ENCODE measurements at places on chromosomes 16 and 17. TPM values are rescaled to one million over a fixed set of nuclear protein-coding genes. Genes with fewer than 3 reads are reported as not detected.

GRCh38 chr16:50309156-50309526, 42.8 kb downstream of the ADCY7 start:
- peak; percentile 40 for DNase-seq

The OTOA gene
- total RNA-seq = 0.70 TPM

The MFSD6L gene
- total RNA-seq = 4.1 TPM

The BCO1 gene
- total RNA-seq = 0.81 TPM

The TSPAN10 gene
- total RNA-seq = 2.5 TPM

The SULT1A2 gene
- total RNA-seq = 2.9 TPM

The DNAJA2 gene
- 51.5 TPM for total RNA-seq

- no peak for DNase-seq
These were observed 221.8 kb upstream of the CDH5 start for GRCh38 chr16:66144641-66145040.

DNA sequence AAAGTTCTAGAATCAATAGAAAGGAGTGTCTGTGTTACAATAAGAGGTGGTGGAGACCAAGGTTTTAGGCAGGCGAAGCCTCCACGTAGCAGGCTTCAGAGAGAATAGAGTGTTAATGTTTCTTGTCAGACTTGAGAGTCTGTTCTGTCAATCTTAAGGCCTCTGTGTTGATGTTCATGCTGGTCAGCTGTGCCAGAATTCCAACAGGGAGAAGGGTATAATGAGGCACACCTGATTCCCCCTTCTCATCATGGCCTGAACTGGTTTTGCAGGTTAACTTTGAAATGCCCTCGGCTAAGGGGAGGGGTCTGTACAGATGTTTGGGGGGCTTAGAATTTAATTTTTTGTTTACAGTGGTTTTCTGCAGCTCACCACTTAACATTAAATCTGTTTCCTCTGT, 46.0 kb downstream of the RNF112 start:
- DNase-seq = no peak

DNA sequence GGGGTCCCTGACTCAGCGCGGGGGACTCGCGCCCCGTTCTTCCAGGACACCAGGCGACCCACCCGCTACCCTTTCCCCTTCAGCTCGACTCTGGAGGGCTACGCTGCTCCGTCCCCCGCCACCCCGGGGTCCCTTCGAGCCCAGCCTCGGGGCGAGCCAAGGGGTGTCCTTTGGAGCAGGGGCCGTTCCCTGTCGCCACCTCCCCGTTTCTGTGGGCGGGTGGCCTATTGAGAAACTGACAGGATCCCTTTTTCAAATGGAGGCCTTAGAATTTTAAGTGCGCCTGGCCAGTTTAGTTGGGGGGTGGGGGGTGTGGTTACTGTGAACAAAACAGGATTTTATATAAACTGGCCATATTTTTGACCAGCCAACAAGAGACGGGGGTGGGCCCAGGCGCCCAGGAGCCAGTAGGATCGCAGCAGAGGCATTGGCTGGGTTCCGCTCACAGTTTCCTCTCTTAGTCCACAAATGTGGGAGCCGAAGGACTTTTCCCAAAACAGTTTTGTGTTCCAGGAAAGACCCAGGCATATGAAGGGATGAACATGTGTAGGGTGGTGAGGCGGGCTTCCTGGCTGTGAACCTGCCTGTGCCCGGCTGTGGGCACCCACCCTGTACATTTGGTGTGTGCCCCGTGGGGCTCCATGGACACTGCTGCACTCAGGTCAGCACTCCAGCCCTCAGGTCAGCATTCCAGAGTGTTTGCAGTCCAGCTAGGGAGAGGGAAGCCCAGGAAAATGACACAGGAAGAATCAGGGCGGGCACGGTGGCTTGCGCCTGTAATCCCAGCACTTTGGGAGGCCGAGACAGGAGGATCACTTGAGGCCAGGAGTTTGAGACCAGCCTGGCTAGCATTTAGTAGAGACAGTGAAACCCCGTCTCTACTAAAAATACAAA, 722 bp upstream of the TIMP2 start:
- peak; percentile 81 for DNase-seq

GRCh38 chr17:36907407-36907806, 29.9 kb upstream of the LHX1 start:
- no peak for DNase-seq

- no peak for DNase-seq
These were observed 34.7 kb downstream of the ADCY9 start for GRCh38 chr16:4081521-4082021.

DNA sequence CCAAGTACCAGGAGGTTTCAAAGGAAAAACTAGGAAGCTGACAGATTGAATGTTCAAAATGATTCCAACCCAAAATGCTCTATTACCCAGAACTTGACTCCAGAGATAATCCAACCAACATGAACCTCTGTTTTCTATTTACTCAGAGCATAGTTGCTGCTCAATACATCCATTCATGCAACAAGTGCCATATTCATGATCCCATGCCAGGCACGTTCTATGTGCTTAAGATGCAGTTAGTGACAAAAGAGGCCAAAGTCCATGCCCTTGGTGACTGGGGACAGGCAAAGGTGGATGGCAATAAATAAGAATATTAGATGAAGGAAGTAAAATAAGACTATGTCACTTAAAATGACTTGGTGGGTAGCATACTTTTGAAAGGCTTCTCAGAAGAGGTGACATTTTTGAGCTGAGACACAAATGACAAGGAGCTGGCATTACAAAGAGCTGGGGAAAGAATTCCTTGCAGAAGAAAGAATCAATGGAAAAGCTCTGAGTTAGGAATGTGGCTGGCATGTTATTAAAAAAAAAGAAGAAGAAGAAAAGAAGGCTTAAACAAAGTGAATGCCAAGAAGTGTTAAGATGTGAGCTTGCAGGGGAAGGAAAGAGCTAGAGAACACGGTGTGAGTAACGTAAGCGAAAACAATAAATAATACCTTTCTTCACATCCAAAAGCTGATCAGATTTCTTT, 34.5 kb downstream of the TOX3 start:
- no peak for DNase-seq

DNA sequence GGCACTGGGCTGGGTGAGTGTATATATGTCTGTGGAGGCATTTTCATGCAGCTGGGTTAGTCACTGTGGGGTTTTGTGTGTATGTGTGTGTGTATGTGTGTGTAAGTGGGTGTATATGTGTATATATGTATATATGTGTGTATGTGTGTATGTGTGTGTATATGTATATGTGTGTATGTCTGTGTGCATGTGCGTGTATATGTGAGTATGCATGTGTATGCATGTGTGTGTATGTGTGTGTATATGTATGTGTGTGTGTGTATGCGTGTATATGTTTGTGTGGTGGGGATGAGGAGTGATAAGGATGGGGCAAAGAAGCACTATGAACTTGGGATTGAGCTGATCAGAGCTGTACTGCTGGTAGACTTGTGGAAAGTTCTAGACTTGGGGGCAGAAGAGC, 29.0 kb upstream of the PLLP start:
- no peak for DNase-seq

The AMZ2 gene
- total RNA-seq = 83.2 TPM

- no peak for DNase-seq
These were observed 15.2 kb downstream of the IL21R start for GRCh38 chr16:27417047-27417671.

- DNase-seq = no peak
These were observed 375.9 kb downstream of the CDH13 start for GRCh38 chr16:83002351-83003334.

- no peak for DNase-seq
These were observed 8.8 kb downstream of the SPIRE2 start for GRCh38 chr16:89837014-89837546.

The MILR1 gene
- total RNA-seq = 11.0 TPM

GRCh38 chr17:45934044-45934979, 40.0 kb downstream of the MAPT start:
- no peak for DNase-seq

The ZFP3 gene
- total RNA-seq = 9.1 TPM

DNA sequence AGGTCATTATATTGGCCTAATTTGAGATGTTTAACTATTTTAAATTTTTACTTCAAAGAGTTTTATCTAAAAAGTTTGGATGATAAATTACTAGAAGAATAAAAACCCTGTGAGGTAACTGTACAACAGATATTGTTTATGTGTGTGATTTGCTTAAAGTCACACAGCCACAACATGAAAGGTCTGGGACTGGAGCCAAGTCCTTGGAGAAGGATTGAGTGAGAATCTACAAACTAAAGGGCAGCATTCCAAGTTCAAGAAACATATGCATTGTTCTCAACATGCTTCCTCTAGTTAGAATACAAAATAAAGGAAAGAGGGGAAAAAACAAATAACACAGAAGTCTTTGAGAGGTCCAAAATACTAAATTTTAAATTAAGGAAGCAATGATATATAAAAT, 131.5 kb upstream of the MON1B start:
- DNase-seq = no peak

The VPS25 gene
- total RNA-seq = 54.0 TPM

GRCh38 chr17:59756236-59756818, 48.9 kb downstream of the VMP1 start:
- DNase-seq = no peak

- no peak for DNase-seq
These were observed 56.4 kb downstream of the IRX5 start for GRCh38 chr16:54987081-54987480.

The KRT33A gene
- total RNA-seq = not detected

DNA sequence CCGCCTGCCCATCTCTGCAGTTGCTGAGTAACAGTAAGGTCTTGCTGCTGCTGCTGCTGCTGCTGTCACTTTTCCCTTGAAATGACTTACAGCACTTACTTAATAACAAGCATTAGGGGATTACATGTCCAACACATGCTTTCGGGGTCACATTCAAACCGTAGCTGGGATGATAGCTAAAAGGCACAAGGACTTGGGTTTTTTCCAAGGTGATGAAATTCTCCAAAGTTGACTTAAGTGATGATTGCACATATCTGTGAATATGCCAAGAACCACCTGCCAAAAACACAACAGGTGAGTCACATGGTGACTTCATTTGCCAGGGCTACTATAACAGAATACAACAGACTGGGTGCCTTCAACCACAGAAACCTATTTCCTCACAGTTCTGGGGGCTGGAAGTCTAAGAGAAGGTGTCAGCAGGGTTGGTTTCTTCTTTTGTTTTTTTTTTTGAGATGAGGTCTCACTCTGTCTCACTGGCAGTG, 121.9 kb upstream of the TNRC6C start:
- DNase-seq = no peak

GRCh38 chr16:81198635-81199034, 39.9 kb upstream of the BCO1 start:
- no peak for DNase-seq

DNA sequence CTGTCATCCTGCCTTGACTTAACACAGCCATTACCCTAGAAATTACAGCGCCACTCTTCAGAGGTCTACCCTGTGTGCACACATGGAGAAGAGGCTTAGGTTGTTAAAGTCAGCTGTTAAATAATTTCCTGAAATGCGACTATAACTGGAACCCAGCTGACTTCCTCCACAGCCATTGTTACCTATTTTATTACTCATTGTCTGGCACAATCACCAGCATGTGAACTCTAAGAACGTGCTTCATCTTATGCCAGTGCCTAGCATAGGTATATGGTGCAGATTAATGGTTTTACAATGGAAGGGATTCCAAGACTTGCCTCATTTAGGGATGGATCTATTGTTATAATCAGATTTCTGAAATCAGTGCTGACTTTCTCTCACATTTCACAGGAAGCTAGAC, 11.9 kb downstream of the RDM1 start:
- DNase-seq = no peak

The SLC6A2 gene
- 4.6 TPM for total RNA-seq

GRCh38 chr17:21292867-21293830, 8.6 kb downstream of the MAP2K3 start:
- no peak for DNase-seq

DNA sequence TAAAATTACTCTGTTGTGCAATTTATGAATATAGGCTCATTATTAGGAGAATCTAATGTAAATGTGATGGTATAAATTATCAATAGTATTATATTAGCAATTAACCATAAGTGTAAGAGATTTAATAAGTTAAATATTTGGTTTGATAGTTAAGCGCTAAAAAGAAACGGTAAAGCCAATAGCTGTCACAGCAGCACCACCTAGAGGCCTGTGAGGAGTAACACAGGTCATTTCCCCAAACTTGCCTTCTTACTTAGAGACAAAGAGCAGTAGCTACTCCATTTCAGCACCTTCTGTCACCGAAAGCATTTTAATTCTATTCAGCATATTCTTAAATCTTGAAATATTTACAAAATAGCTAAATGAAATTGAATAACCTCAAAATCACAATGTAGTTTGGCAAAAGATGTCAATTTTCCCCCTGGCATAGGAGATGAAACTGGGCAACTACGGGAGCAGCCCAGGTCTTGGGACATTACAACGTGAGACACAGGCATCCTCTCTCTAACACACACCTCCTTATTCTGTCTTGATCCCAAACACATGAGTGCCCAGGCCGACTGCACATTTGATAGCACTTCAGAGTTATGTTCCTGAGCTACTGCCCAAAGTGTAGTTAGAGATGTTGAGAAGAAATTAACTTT, 14.3 kb upstream of the DYNLRB2 start:
- peak; percentile 49 for DNase-seq

- DNase-seq = peak; percentile 84
These were observed 54.8 kb upstream of the MAP3K14 start for GRCh38 chr17:45371414-45372324.

The NPIPA3 gene
- 1.6 TPM for total RNA-seq

DNA sequence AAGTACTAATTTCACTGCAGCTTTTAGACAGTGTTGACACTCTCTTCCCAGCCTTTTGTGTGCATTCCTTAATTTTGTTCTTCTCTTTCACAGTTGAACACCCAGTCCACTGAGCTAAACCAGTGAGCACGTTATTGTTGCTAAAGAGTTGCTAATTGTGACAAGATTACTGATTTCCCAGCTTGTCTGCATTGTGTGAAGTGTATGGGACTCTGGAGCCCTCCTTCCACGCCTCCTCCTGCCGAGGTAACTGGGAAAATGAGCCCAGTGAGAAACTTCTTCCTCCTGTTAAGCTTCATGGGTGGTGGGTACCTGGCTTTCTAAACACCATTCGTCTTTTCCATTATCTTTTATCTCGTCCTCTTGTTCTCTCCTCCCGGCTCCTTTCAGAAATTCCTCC, 29.8 kb upstream of the DNAH17 start:
- no peak for DNase-seq

The KRT222 gene
- 3.6 TPM for total RNA-seq

- no peak for DNase-seq
These were observed 81.0 kb downstream of the NOG start for GRCh38 chr17:56674401-56674925.

GRCh38 chr17:50466371-50467113, 2.1 kb downstream of the CHAD start:
- no peak for DNase-seq

DNA sequence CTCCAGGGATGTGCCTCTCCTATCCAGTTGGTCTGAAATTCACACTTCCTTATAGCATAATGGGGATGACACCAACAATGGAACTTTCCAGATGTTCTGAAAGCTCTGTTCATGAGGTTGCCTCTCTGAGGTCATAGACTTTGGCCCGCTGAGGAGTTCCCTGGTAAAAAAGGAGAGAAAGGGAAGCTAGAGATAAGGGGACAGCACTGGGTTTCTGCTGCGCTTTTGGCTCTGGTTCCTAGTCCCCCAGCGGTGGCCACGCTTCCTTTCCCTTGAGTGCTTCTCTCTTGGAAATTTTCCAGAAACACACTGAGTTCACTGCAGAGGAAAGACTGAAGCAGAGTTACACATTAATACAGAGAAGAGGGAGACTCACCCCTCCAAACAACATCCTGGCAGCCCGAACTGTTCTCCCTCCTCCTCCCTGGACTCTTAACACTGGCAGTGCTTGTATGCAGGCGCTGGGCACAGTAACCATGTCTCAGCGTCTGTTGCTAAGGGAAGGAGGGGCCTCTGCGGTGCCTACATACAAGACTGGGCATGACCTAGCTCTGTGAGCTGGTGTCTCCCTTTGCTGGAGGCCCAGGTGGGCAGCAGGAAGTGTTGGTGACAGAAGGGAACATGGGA, at the start of gene DNAH3:
Gene DNAH3, minus strand, starts transcription at position 472 of the 627 bp plus-strand sequence. CDS start 527 bp downstream, outside the sequence.
- DNase-seq = peak; percentile 63

The HAP1 gene
- 0.47 TPM for total RNA-seq

The FCSK gene
- total RNA-seq = 29.7 TPM

The KRT31 gene
- total RNA-seq = not detected

Measured in ureter (tissue), 1 donor.